HepG2 (cell line): ENCODE measurements at places on chromosomes 12 and 14.

DNA sequence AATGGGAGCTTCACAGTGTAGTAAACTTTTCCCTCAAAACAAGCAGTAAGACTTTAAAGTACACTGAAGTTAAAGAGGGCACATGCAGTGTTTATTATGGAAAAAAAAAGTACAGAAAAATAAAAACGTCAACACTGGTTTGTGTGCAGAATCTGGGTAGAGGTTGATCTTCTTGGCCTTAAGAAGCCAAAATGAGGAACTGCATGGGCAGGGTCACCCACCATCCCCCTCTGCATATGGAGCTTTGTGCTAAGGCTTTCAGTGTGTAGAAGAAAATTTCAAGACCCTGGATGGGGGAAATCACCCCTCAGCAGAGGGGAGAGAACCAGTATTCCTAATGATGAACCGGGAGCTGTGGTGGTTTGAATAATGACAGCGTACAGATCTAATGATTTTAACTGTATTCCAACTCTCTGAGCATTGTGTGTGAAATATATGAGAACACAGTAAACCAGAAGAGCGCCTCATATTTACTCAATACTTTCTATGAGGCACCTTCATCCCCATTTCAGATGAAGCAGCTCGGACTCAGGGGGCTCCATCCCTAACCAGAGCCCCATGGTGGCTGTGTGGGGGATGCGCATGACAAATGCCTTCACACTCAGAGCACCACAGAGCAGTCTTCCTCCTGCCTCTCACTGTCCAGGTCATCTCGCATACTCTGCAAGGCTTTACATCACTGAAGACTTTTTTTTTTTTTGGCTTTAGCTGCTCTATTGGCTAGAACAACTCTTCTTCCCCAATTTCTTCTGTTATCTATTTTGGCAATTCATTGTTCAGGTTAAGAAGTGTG, 33.4 kb downstream of the ACADS start:
- DNase-seq, result no peak

DNA sequence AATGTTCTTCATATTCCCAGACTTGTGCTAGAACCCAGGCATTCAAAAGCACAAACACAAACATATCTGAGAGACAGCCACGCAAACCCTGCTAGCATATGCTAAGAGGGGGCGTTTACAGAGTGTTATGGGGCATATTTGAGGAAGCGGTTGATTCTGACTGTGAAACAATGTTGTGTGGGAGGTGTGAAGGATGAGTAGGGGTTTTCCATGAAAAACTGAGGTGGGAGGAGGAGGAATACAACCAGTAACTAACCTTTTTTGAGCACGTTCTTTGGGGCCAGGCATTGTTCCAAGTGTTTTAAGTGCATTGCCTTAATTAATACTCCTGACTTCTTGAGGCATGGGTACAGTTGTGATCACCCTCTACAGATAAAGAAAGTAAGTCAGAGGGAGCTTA, 499.5 kb downstream of the AACS start:
- no peak for DNase-seq

DNA sequence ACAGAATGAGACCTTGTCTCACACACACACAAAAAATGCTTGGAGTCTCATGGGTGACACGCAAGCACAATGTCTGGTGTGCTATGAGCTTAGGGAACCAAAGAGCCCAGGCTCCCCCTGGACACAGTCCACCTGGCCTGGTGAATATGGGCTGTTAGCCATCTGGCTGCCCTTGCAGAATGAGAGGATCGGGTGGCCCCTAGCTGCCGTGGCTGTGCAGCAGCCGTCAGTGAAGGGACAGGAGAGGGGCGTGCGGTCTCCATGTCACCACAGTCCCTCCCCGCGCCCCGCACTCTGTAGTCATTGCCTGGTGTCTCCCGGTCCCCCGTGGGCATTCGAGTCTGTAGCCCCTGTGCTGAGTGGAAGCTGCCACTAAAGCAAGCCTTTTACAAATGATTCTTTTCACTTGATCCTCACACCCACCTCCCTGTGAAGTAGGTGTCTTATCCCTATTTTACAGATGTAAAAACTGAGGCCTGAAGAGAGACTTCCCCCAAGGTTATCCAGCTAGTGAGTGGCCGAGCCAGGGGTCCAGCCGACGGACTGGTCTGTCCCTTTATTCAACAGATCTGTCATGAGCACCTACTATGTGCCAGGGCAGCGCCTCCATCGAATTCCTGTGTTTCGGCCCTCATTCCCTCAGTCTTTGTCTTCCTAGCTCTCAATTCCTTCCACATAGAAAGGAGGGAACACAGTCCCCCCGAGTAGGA, 18.8 kb downstream of the MVK start:
- DNase-seq, result no peak

GRCh38 chr12:78101113-78101876, 270.6 kb downstream of the NAV3 start:
- no peak for DNase-seq

DNA sequence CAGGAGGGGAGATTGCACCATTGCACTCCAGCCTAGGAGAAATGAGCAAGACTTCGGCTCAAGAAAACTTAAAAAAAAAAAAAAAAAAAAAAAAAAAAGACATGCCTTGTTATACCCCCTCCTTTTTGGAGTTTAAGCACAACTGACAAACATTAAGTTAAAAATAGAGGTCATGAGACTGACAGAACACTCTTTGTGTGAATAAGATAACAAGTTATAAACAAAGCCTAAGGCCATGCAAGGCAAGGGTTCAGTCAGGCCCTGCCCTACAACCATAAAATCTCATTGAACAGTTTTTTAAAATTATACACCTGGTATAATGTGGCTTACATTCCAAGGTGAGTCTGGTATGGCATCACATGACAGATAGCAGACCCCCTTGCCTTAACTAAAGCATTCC, 39.3 kb downstream of the TSPAN19 start:
- no peak for DNase-seq

- DNase-seq, result no peak
Measured at GRCh38 chr14:40694023-40694422, 912.7 kb upstream of the LRFN5 start.

- no peak for DNase-seq
Measured at GRCh38 chr14:75566752-75567151, 11.7 kb upstream of the FLVCR2 start.

DNA sequence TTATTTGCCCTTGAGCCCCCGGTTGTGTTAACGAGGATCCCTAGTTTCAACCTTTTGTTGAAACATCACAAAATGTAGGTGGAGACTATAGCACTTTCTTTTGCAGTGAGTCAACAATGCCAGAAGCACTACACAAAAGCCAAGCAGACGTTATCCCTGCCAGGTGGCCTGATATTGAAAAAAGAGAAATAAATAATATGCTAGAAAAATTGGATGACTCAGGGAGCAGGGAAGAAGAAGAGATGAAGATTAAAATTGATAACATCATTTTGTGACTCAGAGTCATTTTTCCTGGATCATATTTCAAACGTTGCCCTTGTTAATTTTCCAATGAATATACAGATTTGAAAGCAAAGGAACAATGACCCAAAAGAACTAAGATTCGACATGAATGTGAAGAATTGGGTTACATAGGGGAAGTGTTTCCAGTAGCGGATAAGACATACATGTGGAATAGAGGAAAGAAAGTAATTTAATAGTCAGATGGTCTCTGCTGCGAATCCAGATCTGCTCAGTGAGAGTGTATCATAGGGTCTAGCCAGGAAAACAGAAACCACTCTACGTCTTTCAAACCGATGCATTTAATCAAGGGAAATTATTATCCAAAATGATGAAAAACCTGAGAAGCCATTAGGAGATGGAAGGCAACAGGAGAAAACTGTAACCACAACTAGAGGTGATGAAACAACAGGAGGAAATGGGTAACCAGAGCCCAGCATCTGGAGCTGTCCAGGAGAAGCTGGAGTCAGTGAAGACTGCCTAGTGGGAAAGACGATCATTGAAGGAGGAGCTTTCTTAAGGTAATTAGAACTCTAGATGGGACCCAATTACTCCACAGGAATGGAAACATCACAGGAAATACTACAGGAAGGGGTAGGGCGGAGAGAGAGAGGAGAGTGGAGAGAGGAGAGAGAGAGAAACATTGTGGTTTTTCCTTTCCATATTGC, 57.9 kb downstream of the RERG start:
- DNase-seq, result no peak

DNA sequence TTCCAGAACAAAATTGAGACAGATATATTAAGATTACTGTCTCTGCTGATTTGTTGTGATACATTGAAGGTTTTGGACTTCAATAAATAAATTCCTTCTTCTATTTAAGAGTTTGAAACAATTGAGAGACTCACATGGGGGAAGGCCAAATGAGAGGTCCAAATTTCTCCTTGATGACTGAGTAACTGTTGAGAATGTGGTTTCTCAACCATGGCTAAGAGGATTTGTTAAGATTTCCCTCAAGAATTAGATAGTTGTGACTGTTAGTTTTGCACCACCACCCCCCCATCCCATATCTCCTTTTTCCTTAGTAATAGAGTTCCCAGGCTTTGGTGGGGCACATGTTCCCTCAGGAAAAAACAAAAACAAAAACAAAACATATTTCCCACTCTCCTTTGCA, 47.7 kb upstream of the IGF1 start:
- DNase-seq, result no peak

DNA sequence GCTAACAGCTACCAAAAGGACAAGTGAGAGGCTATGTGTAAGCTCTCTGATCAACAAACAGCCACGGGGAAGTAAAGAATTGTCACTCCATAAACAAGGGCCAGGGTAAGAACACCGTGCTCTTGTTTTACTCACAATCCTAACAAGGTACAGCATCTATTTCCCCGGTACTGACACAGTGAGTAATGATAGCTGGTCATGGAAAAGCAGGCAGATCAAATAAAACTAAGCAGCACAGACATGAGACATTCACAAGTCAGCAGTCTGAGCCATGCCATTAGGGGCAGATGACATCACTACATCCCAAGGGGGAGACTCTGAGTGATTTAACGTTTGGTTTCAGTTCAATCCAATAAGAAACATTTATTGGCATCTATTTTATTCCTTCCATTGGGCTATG, 54.4 kb downstream of the ARL6IP4 start:
- DNase-seq, result no peak

GRCh38 chr12:64080319-64081007, 141.6 kb downstream of the KICS2 start:
- DNase-seq, result no peak

DNA sequence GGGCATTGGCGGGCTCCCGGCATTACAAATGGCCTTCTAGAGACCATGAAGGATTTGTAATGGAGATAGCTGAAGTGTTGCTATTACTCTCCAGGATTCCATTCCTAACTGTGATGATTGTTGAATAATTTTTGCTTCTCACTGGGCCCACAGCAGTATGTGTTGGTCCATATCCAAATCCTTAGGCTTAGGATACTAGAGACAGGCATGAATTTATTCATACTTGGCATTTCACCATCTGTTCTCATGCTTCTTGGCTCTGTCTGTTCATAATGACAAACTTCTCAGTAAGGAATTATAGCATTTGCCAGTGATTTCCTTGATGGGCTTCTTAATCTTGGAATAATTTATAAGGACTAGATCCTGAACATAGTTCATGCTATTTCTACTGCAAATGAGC, 832.9 kb downstream of the C12orf50 start:
- no peak for DNase-seq

DNA sequence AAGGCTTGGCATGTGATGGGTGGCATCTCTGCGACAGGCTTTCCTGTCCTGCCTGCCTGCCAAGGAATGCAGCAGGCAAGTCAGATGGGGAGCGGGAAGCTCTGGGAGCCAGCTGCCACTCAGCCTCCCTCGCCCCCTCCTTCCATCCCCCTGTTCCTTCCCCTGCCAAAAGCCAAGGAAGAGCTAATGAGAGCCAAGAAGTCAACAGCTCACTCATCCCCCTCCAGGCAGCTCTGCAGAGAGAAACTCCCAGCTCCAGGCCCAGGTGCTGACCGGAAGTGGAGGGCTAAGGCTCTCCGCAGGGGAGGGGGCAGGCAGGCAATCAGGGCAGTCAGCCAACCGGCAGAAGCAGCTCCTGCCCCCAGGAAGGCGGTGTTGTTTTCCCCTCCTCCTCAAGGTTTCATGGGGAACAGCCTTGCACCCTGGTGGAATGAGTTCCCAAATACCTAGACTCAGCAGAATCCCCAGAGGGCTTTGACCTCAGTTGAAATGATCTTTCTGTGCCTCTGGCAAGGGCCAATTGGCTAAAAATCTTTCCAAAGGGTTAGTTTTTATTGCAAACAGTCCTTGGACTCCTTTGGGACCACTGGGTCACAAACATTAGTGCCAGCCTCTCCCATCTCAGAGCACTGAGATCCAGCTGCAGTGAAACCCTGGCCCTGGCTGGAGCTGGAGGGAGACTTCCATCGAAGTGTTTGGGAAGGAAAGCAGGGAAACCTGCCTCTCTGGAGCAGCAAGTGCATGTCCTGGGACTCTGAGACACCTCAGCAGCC, 349.1 kb downstream of the DPF3 start:
- no peak for DNase-seq

DNA sequence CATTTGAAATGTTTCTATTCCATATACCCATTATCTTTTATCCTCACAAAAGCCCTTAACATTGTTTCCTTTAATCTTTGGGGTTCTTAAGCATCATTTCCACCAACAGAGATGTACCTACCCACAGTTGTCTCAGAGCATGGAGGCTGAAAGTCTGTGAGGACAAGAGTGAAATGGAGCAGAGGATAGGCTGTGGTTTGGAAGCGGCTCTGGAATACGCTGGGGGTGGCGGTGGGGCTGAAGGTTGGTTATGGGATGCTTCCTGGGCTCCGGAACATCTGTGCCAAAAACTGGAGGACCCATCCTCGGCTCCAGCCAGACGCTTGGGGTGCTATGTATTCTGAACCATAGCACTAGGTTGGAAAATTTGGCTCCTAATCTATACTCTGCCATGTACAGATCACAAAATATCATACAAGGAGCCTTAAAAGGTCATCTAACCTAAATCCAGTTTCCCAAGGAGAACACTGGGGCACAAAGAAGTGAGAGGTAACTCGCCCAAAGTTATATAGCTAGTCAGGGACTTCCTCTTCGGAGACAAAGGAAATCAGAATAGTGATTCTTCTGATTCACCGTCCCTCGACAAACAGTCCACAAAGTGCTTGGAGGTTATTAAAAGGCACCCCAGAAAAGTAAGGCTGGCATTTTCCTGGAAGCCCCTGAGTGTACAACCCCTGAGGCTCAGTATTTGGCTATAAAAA, 2.5 kb downstream of the PPP1R3E start:
- no peak for DNase-seq

DNA sequence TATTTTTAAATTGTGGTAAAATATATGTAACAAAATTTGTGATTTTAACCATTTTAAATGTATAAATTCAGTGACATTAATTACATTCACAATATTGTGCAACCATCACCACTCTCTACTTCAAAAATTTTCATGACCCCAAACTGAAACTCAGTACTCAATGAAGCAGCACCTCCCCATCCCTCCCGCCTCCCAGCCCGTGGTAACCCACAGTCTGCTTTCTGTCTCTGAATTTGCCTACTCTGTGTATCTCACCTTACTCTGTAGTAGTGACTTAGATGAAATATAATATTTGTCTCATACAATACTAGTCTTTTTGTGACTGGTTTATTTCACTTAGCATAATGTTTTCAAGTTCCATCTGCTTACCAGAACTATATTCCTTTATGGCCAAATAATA, 36.2 kb downstream of the EML1 start:
- DNase-seq, result no peak

- DNase-seq, result no peak
Measured at GRCh38 chr12:98449584-98449983, 65.8 kb upstream of the TMPO start.
